ENCODE measurements at places on chromosomes 3 and 15.
A peak's percentile ranks its signal among the peaks of the same experiment; 100 is the strongest.

DNA sequence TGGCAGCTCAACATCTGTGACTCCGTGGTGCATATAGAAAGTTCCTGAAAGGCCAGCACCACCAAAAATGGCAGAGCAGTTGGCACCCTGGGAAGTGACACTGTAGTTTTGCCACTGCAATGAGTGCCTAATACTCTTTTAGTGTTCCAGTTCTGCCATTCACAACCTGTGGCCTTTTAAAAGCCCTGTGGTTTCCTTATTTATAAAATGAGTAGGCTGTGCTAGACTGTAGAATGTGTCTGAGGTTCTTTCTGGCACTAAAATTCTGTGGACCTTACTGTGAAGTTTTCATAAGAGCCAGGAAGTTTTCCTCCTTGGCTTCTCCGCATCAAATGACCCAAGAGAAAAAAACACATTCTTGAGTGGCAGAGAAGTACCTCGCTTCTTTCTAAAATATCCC, 74.1 kb downstream of the MME start:
- no peak for DNase-seq

DNA sequence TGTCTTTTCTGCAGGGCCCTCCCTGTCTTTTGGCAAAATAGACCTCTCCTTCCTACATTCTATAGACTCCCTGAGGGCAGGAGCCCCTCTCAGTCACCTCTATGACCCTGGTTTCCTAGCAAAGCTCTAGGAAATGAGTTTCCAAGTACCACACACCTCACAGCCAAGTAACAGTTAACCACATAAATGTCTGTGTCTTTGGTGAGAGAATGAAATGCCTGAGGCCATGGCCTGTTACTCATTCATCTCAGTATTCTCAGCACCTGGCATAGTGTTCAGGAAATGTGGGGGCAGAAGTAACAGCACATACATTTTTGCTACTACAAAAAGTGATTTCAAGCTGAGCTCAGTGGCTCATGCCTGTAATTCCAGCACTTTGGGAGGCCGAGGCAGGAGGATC, 21.0 kb downstream of the RFT1 start:
- DNase-seq = no peak

GRCh38 chr15:92803852-92804609, 96.1 kb upstream of the CHD2 start:
- DNase-seq = no peak

DNA sequence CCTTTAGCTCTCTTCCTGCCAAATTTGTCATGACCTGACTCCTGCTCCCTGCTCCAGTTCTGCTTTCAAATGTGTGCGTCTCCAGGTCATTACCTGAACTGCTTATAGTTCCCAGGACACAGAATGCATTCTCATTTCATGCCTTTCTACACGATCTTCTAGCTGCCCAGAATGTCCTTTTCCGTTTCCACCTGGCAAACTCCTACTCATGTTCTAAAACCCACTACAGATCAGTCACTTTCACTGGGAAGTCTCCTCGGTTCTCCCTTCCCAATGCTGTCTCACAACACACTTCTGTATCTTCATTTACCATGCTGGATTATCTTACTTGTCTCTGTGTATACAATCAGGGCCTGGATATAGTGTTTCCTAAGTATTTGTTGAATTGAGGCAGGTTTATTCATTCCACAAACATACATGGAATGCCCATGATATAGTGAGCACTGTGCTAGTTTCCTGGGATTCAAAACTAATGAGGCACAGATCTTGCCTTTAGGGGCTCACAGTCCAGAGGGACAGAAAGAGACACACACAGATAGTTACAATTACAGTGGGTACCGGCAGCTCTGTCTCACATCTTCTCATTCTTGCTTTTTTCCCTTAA, 1.6 kb upstream of the NOX5 start:
- no peak for DNase-seq

GRCh38 chr3:63400246-63400860, 122.2 kb downstream of the SYNPR start:
- DNase-seq = no peak

- DNase-seq = no peak
Observed at GRCh38 chr3:50230104-50230793, 5.8 kb upstream of the GNAI2 start.

DNA sequence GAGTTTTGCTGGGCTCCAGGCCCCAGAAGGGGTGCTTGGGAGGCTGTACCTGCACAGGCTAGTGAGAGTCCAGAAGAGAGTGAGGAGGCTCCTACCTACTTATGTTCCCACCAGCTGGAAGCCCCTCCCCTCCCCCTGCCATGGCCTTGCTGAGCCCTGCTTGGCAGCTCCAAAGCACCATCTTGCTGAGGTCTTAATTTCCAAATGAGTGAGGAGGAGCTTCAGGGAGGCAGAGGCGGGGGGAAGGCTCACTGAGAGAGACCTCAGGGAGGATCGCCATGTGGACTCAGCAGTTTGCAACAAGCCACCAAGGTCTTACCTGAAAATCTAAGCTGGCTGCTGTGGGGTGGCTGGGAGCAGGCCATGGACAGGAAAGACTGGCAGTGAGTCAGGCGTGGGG, 8.7 kb upstream of the CACNA2D2 start:
- DNase-seq = no peak

- no peak for DNase-seq
Observed at GRCh38 chr15:89523101-89523500, 26.7 kb upstream of the RHCG start.

- no peak for DNase-seq
Observed at GRCh38 chr15:68025835-68026424, 28.2 kb upstream of the PIAS1 start.

- DNase-seq = no peak
Observed at GRCh38 chr3:141289228-141289772, 57.7 kb downstream of the PXYLP1 start.

- DNase-seq = no peak
Observed at GRCh38 chr3:42216931-42217333, 49.1 kb downstream of the CCK start.

- peak; percentile 57 for DNase-seq
Observed at GRCh38 chr15:52780172-52780980, 9.8 kb downstream of the ONECUT1 start.

DNA sequence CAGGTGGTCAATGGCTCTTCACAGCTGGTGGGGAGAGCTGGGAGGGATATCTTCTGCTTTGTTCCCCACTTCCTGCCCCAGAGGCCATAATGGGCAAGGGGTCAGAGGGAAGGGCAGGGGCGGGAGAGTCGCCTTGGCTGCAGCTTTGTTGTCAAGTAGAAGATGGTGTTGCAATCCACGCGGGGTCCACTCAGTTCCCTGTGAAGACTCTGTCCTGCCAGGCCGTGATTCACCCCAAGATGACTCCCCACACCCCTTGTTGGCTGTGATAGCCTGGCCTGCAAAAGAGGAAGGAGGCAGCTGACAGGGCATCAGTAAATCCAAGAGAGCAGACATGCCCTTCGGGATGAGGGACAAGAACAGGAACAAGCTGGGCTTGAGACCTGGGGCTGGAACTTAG, 6.9 kb downstream of the GALNT15 start:
- no peak for DNase-seq

DNA sequence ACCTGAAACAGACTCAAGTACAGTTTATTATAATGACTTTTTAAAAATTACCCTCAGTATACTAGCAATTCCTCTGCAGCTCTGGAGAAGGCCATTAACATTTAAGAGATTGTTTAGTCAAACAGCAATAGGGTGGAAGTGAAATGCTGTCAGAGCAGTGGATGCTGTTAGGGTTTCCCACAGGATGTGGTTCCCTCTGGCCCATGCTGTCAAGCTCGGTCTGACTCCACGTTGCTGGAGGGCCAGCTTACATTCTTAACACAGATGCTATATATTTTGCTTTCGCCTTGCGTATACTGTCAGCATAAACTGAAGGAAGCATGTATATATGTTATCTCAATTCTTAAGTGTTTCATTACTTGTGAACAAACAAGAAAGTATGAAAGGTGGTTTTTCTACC, 231.1 kb upstream of the COL8A1 start:
- no peak for DNase-seq

- no peak for DNase-seq
Observed at GRCh38 chr15:45111390-45112142, 2.4 kb downstream of the DUOX2 start.

DNA sequence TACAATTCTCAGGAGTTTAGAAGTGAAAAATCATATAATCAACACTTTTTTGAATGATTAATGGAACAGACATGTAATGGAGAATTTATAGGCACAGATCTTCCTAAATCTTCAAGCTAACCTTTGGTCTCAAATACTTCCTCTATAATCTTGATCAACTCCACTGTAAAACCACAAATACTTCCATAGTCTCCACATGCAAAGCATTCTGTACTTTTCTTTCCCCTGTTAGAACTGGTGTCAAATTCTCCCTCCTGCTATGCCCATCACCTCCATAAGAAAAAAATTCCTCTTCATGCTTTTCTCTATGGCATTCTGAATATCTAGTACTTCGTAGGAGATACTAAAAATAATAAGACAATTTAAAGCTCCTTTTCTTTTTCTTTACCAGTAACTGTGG, 214.3 kb downstream of the ADAMTS9 start:
- DNase-seq = no peak

DNA sequence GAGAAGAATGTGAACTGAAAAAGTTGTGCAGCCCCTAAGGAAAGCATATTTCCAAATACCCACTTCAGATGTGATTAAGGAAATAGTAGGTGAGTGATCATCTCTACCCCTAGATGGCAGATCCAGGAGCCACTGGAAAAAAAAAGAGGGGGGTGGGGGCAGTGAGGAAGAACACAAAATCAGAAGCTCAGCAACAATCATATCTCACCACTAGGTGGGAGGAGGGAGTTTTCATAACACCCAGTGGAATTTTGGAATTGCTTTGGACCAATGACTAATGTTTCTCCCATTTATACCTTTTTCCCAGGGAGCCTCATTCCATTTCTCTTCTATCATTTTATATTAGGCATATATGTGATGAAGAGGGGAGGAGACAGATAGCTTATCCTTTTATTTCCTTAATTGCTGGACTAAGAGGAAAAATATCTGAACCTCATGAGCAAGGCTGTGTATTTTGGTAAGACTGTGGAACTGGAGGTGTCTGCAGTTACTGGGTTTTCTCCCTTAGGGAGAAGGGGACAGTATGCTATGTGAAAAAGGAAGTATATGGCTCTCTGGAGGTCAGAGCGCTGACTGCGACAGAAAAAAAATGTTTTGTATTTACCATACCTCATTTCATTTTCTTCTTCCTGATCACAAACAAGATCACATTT, 363.4 kb downstream of the GAP43 start:
- no peak for DNase-seq

GRCh38 chr15:81351651-81352050, 22.4 kb downstream of the TMC3 start:
- DNase-seq = no peak

DNA sequence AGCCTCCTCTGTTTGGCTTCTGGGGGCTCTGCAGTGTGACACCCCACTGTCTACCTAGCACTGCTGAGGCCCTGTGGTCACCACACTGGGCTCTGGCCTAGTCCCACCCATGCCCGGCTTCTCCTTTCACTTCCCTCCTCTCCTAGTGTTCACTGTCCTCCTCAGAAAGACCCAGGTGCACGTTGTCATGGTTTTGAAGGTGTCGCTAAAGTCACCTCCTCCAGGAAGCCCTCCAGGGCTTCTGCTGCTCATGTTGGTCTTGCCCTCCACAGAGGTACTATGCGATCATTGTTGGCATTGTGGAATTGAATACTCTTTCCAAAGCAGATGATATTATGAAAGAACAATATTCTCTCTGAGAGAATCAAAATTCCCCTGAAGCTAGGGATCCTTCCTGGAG, 163.5 kb downstream of the GABRG3 start:
- no peak for DNase-seq

- DNase-seq = no peak
Observed at GRCh38 chr15:88108991-88109390, 147.5 kb downstream of the NTRK3 start.

All from T follicular helper cell (primary cell).